ENCODE measurements at places on chromosomes 6 and 20.

- no peak for DNase-seq
Measured at GRCh38 chr6:143139239-143139784, 78.6 kb downstream of the AIG1 start.

- no peak for DNase-seq
Measured at GRCh38 chr6:110421749-110422443, 6.5 kb upstream of the DDO start.

DNA sequence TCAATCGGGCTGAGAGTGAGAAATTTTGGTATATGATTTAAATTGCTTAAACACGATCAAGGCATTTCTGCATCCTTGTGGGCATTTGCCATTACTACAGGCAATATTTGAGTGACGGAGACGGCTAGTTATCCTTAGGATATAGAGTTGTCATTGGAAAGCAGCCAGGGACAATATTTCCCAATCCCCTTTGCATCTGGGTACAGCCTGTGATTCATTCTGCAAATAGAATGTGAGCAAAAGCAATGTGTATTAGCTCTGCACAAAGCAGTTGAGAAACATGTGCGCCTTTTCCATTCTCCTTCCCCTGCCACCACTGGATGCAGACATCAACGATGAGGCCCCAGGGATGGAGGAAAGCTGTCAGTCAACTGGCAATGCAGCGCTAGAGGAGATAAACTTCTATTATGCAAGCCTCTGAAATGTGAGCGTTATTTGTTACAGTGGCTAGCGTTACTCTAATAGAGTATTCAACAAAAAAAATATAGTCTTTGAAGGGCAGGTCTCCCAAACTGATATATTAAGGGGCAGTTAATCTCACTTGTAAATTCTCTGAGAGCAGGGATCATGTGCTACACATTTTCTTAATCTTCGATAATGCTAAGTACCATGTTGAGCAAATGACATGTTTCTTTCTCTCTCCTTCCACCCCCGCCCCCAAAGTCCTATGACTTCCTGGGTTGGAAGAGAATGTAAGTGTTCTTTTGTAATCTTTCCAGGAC is 37.1 kb upstream of the NCOA3 start:
- DNase-seq = no peak

GRCh38 chr20:23456409-23456808 is 3.7 kb upstream of the CST11 start:
- no peak for DNase-seq

DNA sequence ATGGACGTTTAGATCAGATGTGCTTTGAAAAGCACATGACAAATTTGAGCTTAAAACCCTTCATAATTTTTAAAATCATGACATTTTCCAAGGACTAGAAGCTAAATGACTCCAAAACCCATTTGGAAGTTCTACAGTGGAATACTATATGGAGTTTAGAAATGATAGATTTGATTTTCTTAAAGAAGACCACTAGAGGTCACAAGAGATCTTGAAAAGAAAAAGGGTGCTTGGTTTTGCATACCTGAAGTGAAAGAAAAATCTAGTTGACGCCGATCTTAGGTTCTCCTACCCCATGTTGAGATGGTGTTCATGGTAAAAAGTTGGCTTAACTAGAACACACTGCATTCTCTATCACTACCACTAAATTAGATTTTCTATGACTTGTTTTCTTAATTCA is 31.5 kb downstream of the CFAP61 start:
- no peak for DNase-seq

DNA sequence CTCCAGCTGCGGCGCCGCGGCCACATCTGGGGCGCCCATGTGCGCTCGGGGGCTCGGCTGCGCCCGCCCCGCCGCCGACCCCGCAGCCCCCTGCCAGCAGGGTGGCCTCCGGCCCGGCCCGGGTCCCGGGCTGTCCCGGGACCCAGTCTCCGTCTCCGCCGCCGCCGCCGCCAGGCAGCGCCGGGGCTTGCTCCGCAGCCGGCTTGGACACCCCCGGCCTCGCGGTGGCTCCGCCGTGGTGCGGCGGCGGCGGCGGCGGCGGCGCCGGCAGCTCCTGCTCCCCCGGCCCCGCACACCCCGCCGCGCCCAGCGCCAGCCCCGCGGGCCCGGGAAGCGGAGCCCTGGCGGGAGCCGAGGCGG is 219 bp downstream of the ISM1 start:
- no peak for DNase-seq

DNA sequence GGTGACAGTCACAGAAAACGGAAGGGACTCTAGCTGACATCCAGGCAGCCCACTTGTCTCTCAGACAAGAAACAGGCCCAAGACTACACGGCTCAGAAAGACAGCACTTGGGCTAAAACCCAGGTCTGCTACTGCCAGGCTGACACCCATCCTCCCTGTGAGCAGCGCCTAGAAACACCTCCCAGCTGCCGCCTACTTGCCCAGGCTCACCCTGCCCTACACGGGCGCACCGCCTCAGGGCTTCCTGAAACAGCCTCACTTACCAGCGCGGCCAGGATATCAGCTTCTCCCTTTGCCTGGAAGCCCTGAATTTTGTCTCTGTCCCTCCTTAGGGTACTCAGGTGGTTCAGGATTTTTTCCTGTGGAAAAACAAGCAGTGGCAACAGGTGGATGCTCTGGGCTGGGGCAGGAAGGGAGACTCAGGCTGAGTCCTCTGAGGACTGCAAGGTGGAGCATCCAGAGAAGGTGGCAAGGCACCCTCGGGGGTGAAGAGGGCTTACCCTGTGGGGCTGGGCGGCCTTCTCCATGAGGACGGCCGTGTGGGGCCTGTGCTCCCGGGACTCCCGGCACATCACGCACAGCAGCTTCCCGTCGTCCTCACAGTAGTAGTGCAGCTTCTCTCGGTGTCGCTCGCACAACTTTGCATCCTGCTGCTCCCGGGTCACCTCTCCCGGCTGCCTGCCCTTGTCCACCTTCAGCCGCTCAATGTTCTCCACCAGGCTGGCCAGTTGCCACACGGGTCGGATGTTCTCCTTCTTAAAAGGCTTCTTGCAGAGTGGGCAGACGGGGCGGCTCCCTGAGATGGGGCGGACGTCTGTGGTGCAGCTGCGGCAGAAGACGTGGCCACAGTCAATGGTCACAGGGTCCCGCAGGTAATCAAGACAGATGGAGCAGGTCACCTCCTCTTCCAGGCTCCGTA is 14.8 kb downstream of the TRIM26 start:
- no peak for DNase-seq

DNA sequence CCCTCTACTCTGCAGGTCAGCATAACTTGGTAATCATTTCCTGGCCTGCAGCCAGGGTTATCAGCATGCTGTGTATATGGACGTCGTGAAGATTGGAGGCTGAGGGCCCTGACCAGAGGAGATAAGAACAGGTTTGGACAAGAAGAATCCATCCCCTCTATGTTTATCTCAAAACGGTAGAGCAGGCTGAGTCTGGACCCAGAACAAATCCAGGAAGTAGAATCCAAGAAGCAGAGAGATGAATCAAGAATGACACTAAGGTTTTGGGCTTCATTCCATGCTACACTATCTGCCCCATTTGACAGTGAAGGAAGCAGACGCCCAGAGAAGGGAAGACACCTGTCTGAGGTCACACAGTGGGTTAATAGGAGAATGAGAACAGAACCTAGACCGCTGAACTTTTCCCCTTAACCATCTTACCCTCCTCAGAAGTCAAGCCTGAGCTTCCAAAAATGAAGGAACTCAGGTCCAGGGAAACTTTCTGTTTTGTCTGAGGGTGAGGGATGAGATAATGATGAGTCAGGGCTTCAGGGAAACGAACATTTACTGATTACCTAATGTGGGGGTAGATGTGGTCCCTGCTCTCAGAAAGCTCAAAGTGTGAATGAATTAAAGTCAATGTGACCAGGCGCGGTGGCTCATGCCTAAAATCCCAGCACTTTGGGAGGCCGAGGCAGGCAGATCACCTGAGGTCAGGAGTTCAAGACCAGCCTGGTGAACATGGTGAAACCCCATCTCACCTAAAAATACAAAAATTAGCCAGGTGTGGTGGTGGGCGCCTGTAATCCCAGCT is 9.4 kb upstream of the COMMD7 start:
- no peak for DNase-seq

GRCh38 chr6:144785056-144785455 is 499.9 kb downstream of the UTRN start:
- DNase-seq = no peak

DNA sequence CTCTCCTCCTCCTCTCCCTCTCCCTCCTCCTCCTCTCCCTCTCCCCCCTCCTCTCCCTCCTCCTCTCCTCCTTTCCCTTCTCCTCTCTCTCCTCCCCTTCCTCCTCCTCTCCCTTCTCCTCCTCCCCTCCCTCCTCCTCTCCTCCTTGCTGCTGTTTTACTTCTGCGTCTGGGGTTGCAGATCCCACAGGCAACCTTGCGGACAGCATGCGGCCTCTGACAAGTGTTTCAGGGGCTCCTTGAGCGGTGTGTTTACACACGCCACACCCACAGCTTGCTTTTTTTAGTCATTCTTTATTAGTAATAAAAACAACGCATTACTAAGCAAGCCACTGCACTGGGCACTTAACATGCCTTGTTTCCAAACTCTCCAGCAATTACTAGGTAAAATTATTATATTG is 81.9 kb downstream of the TFAP2C start:
- no peak for DNase-seq

DNA sequence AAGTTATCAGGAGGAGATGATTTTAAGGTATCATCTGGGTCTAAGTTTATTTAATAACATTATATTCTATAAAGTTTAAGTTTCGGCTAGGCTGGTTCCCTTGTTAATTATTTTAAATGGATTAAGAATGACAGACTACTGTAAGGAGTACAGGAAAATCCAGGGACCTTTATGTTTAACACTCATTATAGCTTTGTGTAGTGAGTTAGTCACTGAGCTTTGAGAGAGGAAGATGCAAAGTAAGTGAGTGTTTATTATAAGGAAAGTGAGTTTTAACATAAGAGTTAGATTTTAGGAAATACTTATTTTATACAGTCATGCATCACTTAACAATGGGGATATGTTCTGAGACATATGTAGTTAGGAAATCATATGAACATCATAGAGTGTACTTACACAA is 485.5 kb downstream of the MMUT start:
- DNase-seq = no peak

DNA sequence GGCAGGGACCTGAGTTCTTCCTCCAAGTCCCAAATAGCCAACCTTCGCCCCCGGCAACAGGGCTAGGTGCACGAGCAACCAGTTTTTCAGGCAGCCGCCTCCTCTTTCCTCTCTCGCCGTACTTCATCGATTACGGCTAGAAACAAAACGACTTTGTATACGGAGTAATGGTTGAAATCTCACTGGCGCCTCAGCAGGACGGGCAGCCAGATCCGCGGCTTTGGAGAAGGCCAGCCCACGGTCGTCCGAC is 333 bp upstream of the SMIM13 start:
- no peak for DNase-seq

DNA sequence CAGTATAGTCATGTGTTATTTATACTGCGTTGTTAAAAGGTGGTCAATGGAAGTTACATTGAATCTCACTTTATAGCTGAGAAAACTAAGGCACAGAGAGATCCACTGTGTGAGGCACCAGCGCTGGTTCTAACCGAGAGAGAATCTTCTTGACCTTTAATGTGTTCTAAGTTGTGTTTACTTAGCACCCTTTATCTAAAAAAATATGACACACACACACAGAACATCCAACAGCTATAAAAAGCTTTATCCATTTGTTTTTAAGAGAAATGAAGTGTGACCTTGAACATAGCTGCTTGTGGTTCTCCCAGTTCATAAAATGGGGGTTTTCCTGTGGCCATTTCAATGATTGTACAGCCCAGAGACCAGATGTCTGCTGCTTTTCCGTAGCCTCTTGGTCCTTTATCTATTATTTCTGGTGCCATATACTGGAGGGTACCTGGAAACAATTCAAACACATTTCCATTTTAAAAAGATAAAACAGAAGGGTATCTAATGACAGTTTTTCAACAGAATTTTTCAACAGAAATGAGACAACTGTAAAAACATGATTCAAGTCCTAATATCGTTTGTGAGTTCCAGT is 54.8 kb upstream of the MAP7 start:
- no peak for DNase-seq

DNA sequence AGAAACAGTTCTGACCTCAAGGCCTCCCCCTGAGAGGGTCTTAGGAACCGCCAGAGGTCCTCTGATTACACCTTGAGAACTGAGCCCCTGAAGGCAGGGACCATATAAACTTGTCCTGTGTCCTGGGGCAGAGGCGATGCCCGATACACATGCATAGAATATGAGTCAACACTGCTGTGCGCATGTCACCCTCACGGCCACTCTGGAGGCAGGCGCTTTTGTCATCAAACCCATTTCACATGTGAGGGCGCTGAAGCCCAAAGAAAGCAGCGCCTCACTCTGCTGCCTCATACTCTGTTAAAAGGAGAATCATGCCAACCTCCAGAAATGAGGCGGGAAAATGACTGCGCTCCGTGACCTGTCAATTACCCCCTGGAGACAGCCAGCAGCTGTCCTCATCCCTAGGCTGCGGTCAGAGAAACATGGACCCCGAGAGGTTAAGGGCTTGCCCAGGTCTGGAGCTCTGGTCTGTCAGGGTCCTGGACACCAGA is 158.3 kb downstream of the GRM4 start:
- DNase-seq = no peak

GRCh38 chr20:51331481-51331880 is 211.0 kb downstream of the NFATC2 start:
- no peak for DNase-seq

- no peak for DNase-seq
Measured at GRCh38 chr6:6892744-6893583, 214.8 kb upstream of the RREB1 start.

GRCh38 chr6:128111096-128111495 is 210.2 kb upstream of the THEMIS start:
- no peak for DNase-seq

DNA sequence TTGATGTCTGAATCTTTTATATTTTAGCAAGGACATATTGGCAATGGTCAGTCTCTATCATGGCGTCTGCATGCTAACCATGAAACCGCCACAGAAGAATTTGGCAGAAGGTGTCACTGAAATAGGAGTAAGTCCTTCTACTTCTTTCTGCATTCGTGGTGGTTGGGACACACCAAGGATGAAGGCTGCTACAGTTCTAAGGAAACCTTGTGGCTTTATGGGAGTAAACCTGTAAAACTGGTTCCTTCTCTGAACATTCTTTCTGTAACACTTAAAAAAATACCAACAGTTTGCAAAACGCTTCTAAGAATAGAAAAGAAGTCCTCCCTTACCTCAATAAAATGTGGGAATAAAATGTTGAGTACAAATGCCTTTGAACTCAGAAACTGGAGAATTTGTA is 195.3 kb downstream of the SLC24A3 start:
- no peak for DNase-seq

DNA sequence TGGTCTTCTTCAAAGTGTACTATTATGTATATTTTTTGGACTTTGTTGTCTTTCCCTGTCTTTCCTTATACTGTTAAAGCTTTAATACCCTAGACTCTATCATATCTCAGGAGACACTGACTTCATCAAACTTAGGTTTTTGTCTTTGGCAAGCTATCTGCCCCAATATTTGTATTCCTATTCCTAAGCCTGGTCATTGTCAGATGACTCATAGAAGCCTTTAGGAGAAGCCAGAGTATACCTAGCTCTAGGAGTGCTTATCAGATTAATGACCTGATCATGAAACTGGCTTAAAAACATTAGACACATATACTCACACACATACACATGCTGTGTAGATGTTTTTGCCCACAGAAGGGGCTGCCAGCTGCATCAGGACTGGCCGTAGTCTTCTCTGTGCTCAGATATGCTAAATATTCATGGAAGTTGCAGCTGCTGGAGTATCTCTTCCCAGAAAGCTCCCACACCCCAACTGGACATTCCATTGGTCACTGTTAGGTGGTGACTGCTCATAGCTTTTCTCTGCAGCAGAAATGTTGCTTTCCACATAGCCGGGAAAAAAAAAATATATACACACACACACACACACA is 102.0 kb downstream of the ANKS1A start:
- DNase-seq = no peak

GRCh38 chr20:3559637-3560036 is 88.8 kb downstream of the ATRN start:
- DNase-seq = no peak

GRCh38 chr20:2295886-2296515 is at the start of gene TGM3:
TGM3 (plus strand) TSS chr20:2296001; CDS start chr20:2296064, 63 bp downstream.
- no peak for DNase-seq

All from vagina (tissue), 2 donors.